ENCODE measurements at places on chromosomes 12 and 14. TPM values are rescaled to one million over a fixed set of nuclear protein-coding genes. Genes with fewer than 3 reads are reported as not detected.

Gene LHX5
- total RNA-seq: not detected

Gene SIX6
- not detected for total RNA-seq

Gene TUBA1B
- 318 TPM for total RNA-seq

Gene KANSL2
- 23.1 TPM for total RNA-seq

Gene VWF
- total RNA-seq: 250 TPM

Gene BMP4
- 9.8 TPM for total RNA-seq

Gene RFC5
- total RNA-seq: 4.4 TPM

Gene CDKN3
- total RNA-seq: 4.3 TPM

Gene PUS7L
- 4.3 TPM for total RNA-seq

Gene JDP2
- total RNA-seq: 21.9 TPM

Gene EIF2B1
- total RNA-seq: 27.9 TPM

- H3K4me3 ChIP-seq: no peak overlapping the region
- H3K27ac ChIP-seq: no peak overlapping the region
- no peak for DNase-seq
- no peaks in the 10 kb centered on the region for H3K27me3 ChIP-seq
These were observed 70.5 kb downstream of the SLCO1A2 start for GRCh38 chr12:21264232-21264631.

GRCh38 chr14:94203473-94204210 lies 29.5 kb downstream of the PPP4R4 start:
- H3K27me3 ChIP-seq: peaks cover 28% of the 10 kb centered on the region
- no peak overlapping the region for H3K27ac ChIP-seq
- H3K4me3 ChIP-seq: no peak overlapping the region
- DNase-seq: no peak
- no peaks in the 10 kb centered on the region for H3K36me3 ChIP-seq

- H3K4me3 ChIP-seq: no peak overlapping the region
- peaks cover 7% of the 10 kb centered on the region for H3K4me1 ChIP-seq
- no peak for DNase-seq
- no peak overlapping the region for H3K27ac ChIP-seq
- H3K36me3 ChIP-seq: no peaks in the 10 kb centered on the region
These were observed 8.0 kb upstream of the RTRAF start for GRCh38 chr14:51981218-51981854.

GRCh38 chr12:9378430-9378835 lies 170.2 kb upstream of the PZP start:
- DNase-seq: no peak
- no peak overlapping the region for H3K27ac ChIP-seq
- peaks cover 30% of the 10 kb centered on the region for H3K27me3 ChIP-seq

- DNase-seq: peak; percentile 44
- no peaks in the 10 kb centered on the region for H3K27me3 ChIP-seq
- no peaks in the 10 kb centered on the region for H3K36me3 ChIP-seq
- peak overlapping the region; percentile 57 for H3K4me3 ChIP-seq
These were observed 60.8 kb downstream of the SAMD4A start for GRCh38 chr14:54627540-54628363.

DNA sequence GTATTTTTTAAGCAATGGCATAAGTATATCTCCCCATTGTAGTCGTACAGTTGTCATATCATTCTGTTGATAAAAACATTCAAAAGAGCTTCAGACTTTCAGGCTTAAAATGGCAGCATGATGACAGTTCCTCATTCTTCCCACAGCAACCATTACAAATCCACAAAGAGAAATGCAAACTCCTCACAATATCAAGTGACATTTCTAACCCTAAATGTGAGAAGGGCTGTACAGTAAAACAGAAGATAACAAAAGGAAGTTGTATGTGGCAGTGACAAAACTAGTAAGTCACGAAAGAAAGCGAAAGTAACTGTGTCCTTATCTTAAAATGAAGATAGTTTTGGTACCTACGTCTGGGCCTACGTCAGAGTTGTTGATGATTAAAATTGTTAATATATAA lies 46.7 kb downstream of the GXYLT1 start:
- no peak for DNase-seq
- H3K4me3 ChIP-seq: peak overlapping the region; percentile 48
- H3K27me3 ChIP-seq: no peaks in the 10 kb centered on the region

DNA sequence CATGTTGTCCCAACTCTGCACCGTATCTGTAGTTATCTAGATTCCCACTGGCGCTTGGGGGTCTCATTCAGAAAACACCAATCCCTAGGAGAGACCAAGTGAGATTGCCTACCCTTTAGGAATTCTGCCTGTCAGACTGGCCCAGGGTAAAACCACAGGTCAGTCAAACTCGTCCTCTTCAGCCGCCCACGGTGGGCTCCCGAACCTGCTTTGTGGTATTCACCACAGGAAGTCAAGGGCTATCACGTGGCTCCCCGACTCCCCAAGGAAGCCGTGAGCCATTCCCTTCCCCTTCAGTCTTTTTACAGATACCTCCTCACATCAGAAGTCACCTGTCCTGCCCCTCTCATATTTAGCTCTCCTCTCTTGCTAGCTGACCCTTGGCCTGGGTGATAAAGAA lies 159.9 kb downstream of the EGLN3 start:
- no peak overlapping the region for H3K27ac ChIP-seq
- H3K27me3 ChIP-seq: no peaks in the 10 kb centered on the region
- H3K4me1 ChIP-seq: peaks cover 11% of the 10 kb centered on the region
- H3K4me3 ChIP-seq: no peak overlapping the region

GRCh38 chr12:8594072-8594471 lies 18.6 kb downstream of the AICDA start:
- H3K36me3 ChIP-seq: no peaks in the 10 kb centered on the region
- no peaks in the 10 kb centered on the region for H3K27me3 ChIP-seq
- no peak overlapping the region for H3K4me3 ChIP-seq
- H3K4me1 ChIP-seq: no peaks in the 10 kb centered on the region
- DNase-seq: no peak
- no peak overlapping the region for H3K27ac ChIP-seq

- no peak overlapping the region for H3K27ac ChIP-seq
- H3K27me3 ChIP-seq: no peaks in the 10 kb centered on the region
- no peak overlapping the region for H3K4me3 ChIP-seq
- H3K36me3 ChIP-seq: peaks cover 52% of the 10 kb centered on the region
- DNase-seq: no peak
- peaks cover 16% of the 10 kb centered on the region for H3K4me1 ChIP-seq
These were observed 86.0 kb upstream of the ATF1 start for GRCh38 chr12:50677858-50678257.

DNA sequence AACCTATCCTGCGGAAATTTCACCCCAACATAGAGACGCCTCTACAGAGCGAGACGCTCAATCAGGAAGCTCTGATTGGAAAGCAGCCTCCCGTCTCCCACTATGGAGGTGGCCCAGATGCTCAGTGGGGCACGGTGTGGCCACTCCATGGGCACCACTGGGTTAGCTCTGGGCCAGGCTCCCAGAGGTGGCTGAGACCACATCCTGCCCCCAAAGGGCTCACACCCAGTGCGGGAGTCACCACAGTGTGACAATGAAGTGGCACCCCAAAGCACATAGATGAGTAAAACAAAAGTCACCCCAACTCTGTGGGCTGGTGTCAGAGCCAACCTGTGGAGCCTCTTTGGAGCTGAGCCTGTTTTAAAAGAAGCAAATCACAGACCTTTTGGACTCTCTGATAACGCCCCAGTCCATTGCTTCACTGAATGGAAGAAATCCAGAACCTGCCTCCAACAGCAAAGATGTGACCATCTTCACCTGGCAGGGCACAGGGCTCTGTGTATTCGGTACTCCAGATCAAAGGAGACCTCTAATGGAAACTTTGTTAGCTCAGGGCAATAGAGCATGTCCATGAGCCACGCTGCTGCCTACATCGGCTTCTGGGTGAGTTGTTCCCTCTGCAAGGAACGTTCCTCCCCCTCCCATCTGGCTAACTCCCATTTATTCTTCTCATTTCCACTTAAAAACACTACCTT lies 19.6 kb downstream of the CLMN start:
- H3K4me1 ChIP-seq: peaks cover 31% of the 10 kb centered on the region
- no peak for DNase-seq
- no peak overlapping the region for H3K4me3 ChIP-seq
- H3K27ac ChIP-seq: peak overlapping the region; percentile 50
- no peaks in the 10 kb centered on the region for H3K27me3 ChIP-seq

GRCh38 chr12:66187821-66188220 lies 1.2 kb upstream of the IRAK3 start:
- H3K27me3 ChIP-seq: peaks cover 26% of the 10 kb centered on the region
- no peaks in the 10 kb centered on the region for H3K36me3 ChIP-seq
- DNase-seq: no peak
- H3K27ac ChIP-seq: peak overlapping the region; percentile 46
- peaks cover 28% of the 10 kb centered on the region for H3K4me1 ChIP-seq
- H3K4me3 ChIP-seq: no peak overlapping the region

DNA sequence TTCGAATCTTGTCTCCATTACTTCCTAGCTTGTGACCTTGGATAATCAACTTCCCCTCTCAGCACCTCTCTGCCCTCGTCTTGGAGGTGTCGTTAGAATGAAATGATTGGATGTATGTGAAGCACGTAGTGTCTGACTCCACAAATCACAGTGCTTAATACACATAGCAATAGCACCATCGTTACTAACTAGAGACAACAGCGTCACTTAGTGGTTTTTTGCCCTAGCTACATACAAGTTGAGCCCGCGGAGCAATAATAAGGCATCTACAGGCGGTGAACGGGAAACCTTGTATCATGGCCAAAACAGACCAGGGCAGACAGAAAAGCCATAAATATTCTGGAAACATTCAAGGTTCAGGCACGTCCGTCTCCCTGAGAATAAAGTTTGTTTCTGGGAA lies 154.9 kb downstream of the ASCL4 start:
- H3K27ac ChIP-seq: no peak overlapping the region
- no peak overlapping the region for H3K4me3 ChIP-seq
- no peaks in the 10 kb centered on the region for H3K36me3 ChIP-seq
- DNase-seq: no peak
- no peaks in the 10 kb centered on the region for H3K4me1 ChIP-seq

- peaks cover 39% of the 10 kb centered on the region for H3K36me3 ChIP-seq
- H3K27me3 ChIP-seq: no peaks in the 10 kb centered on the region
- peaks cover 80% of the 10 kb centered on the region for H3K4me1 ChIP-seq
- H3K27ac ChIP-seq: peak overlapping the region; percentile 70
- H3K4me3 ChIP-seq: no peak overlapping the region
These were observed 20.4 kb downstream of the VASH1 start for GRCh38 chr14:76781648-76782051.

- H3K4me1 ChIP-seq: no peaks in the 10 kb centered on the region
- peaks cover 6% of the 10 kb centered on the region for H3K27me3 ChIP-seq
- H3K27ac ChIP-seq: no peak overlapping the region
- H3K4me3 ChIP-seq: no peak overlapping the region
These were observed 21.1 kb downstream of the DNAH10 start for GRCh38 chr12:123782997-123783792.

DNA sequence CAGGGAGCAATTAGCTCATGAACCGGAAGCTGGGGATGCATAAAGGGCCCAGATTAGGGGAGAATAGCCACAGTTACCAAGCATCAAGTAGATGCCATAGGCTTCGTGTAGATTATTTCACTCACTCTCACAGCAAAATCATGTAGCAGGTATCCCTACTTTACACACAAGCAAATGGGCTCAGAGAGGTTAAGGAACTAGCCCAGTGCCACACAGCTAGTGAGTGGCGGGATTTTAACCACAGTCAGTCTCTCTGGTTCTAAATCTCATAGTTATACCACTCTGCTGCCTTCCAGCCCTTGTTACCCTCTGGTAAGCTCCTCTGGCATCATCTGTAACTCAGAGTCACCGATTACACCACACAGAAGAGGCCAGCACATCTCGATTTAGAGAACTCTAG lies 49.0 kb downstream of the IQSEC3 start:
- no peak overlapping the region for H3K27ac ChIP-seq
- no peaks in the 10 kb centered on the region for H3K4me1 ChIP-seq
- no peaks in the 10 kb centered on the region for H3K36me3 ChIP-seq
- H3K27me3 ChIP-seq: peaks cover 66% of the 10 kb centered on the region

GRCh38 chr14:35383569-35384454 lies 20.7 kb downstream of the NFKBIA start:
- H3K4me3 ChIP-seq: no peak overlapping the region
- peak overlapping the region; percentile 93 for H3K27ac ChIP-seq
- peaks cover 34% of the 10 kb centered on the region for H3K4me1 ChIP-seq
- peak; percentile 12 for DNase-seq

- H3K27ac ChIP-seq: no peak overlapping the region
- no peaks in the 10 kb centered on the region for H3K4me1 ChIP-seq
- H3K27me3 ChIP-seq: no peaks in the 10 kb centered on the region
- no peak for DNase-seq
- no peak overlapping the region for H3K4me3 ChIP-seq
These were observed 129.0 kb downstream of the RBM19 start for GRCh38 chr12:113837084-113837483.

GRCh38 chr12:91851741-91852477 lies 293.7 kb downstream of the BTG1 start:
- no peaks in the 10 kb centered on the region for H3K36me3 ChIP-seq
- no peak for DNase-seq
- H3K27me3 ChIP-seq: no peaks in the 10 kb centered on the region
- no peaks in the 10 kb centered on the region for H3K4me1 ChIP-seq
- no peak overlapping the region for H3K4me3 ChIP-seq
- no peak overlapping the region for H3K27ac ChIP-seq

- no peak overlapping the region for H3K4me3 ChIP-seq
- DNase-seq: no peak
- H3K36me3 ChIP-seq: no peaks in the 10 kb centered on the region
These were observed 500.6 kb upstream of the NOVA1 start for GRCh38 chr14:27098451-27098850.

DNA sequence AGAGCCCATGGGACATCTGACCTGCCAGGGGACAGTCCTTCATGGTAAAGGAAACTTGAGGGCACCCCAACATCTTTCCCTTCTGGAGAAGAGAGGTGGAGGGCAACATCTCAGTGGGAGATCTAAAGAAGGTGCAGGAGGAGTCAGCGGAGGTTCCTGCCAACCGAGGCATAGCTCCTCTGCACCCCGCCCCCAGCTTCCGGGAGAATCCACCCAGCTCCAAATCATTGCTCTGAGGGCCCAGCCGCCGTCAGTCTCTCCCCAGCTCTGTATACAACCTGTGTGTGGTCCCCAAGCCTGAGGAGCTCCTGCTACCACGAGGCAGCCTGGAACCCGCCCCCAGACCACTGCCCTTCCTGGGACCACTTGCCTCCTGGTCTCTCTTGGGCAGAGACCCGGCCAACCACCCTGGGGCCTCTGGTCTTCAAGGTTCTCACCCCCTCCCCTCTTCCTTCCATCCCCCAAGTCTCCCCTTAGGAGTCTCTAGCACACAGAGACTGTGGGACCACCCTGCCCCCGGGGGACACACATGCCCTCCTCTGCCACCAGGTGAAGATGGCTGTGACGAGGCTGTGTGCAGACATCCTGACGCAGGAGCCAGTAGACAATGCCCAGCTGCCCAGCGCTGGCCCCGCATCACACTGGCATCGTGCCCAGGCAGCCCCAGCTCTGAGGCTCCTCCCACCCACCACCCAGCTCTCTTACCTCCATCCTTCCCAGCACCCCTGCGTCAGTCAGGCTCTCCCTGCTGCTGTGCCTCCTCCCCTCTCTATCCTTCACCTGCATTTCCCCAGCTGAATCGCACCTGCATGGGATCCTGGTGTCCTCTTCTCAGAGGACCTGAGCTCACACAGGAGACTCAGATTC lies 13.0 kb upstream of the NUDT14 start:
- H3K27me3 ChIP-seq: peaks cover 81% of the 10 kb centered on the region
- H3K27ac ChIP-seq: peak overlapping the region; percentile 95
- peaks cover 63% of the 10 kb centered on the region for H3K4me1 ChIP-seq
- H3K4me3 ChIP-seq: no peak overlapping the region

- no peaks in the 10 kb centered on the region for H3K36me3 ChIP-seq
- H3K27ac ChIP-seq: no peak overlapping the region
- H3K4me1 ChIP-seq: peaks cover 24% of the 10 kb centered on the region
- DNase-seq: no peak
- H3K4me3 ChIP-seq: no peak overlapping the region
- no peaks in the 10 kb centered on the region for H3K27me3 ChIP-seq
These were observed 542.1 kb upstream of the ATP2B1 start for GRCh38 chr12:90250766-90251165.

GRCh38 chr14:103788086-103788485 lies 59.3 kb downstream of the PPP1R13B start:
- H3K27ac ChIP-seq: no peak overlapping the region
- H3K36me3 ChIP-seq: peaks cover 56% of the 10 kb centered on the region
- H3K27me3 ChIP-seq: no peaks in the 10 kb centered on the region
- H3K4me3 ChIP-seq: no peak overlapping the region
- no peaks in the 10 kb centered on the region for H3K4me1 ChIP-seq
- no peak for DNase-seq

Data from left ventricle myocardium inferior (tissue), 1 donor.